ENCODE measurements at places on chromosomes 16 and 17.

DNA sequence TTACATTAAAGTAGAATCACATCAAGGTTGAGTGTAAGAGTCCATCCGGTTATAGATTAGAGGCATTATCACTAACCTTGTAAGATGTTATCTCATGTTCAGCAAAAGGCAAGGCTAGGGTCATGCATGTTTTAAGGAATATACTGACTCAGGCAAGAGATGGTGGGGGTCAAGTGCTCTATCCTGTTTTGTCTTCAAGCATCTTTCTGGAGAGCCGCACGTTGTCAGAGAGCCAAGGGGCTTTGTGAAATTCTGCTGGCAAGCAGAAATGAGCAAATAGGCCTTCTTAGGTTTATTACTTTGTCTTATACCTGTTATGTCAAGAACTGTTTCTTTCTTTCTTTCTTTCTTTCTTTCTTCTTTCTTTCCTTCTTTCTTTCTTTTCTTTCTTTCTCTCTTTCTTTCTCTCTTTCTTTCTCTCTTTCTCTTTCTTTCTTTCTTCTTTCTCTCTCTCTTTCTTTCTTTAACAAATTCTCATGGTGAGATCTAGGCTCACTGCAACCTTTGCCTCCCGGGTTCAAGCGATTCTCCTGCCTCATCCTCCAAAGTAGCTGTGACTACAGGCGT is 47.3 kb upstream of the IL34 start:
- DNase-seq: no peak

- no peak for DNase-seq
Measured at GRCh38 chr16:4637501-4638166, 13.0 kb downstream of the MGRN1 start.

DNA sequence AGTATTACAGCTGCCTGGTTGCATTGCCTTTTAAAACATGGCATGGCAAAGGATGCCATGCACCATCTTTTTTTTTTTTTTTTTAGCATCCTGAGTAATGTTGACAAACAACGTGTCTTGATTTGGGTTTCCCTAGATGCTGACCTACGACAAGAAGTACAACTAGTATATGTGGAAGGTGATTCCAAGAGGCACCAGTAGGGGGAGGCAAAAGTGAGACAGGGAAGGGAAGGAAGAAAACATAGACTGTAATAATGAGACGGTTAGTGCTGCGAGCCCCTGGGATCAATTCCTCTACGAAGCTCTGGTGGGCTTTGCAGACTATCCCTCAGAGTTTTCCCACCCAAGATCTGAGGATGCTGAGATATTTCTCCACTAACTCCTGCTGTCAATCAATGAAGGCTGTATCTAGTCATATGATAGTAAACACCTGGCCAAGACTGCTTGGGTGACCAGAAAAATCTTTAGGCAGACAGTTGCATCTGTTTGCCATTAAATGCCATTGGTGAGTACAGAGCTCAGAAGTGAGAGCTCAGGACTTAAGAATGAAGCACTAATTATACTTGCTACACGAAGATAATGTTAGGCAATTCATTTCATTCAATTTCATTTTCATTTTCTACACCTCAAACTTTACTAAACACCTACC is 458.6 kb upstream of the GOT2 start:
- DNase-seq: peak; percentile 49

GRCh38 chr17:42463976-42464400 is 5.3 kb downstream of the ATP6V0A1 start:
- DNase-seq: no peak

- no peak for DNase-seq
Measured at GRCh38 chr16:72437891-72438290, 265.9 kb upstream of the PMFBP1 start.

GRCh38 chr16:85250609-85251223 is 138.4 kb upstream of the CIBAR2 start:
- DNase-seq: no peak

DNA sequence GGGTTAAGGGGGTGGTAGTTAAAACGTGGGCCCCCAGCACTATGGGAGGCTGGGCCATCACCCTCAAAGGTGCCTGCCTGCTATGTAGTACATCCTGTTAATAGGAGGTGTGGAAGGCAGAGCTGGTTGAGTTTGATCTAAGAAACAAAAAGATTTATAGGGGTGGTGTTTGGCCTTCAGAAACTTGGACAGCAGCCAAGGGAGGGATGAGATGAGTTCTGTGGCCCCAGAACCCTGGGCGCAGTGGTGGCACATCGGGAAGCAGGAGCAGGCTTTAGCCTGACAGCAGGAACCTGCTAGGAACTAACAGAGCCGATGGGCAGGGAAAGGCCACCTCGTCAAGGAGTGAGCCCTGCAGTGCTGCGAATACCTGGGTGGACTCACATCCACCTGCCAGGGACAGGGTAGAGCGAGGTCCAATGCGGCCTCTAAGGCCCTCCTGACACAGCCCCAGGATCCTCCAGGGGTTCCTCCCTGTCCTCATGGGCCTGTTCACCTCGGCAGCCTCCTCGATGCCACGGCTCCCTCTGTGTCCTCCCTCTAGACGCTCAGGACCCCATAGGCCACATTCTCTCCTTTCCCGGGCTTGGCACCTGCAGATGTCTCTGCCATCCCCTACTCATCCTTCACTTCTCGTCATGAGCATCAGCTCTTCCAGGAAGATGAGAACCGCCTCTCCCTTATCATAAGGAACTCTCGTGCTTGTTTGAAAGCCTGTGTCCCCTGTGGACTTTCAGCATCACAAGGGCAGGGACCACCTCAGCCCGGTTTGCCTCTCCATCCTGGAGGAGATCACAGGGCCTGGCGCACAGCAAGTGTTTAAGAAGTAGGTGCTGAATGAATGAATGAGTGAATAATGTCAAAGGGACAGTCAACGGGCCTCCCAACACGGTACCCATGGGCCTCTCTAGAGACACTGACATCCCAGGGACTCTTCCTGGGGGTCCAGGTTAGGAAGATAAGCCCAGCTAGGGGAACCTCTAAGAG is 103.5 kb upstream of the TNRC6C start:
- DNase-seq: no peak

- DNase-seq: peak; percentile 47
Measured at GRCh38 chr17:50816771-50817751, 18.3 kb upstream of the WFIKKN2 start.

DNA sequence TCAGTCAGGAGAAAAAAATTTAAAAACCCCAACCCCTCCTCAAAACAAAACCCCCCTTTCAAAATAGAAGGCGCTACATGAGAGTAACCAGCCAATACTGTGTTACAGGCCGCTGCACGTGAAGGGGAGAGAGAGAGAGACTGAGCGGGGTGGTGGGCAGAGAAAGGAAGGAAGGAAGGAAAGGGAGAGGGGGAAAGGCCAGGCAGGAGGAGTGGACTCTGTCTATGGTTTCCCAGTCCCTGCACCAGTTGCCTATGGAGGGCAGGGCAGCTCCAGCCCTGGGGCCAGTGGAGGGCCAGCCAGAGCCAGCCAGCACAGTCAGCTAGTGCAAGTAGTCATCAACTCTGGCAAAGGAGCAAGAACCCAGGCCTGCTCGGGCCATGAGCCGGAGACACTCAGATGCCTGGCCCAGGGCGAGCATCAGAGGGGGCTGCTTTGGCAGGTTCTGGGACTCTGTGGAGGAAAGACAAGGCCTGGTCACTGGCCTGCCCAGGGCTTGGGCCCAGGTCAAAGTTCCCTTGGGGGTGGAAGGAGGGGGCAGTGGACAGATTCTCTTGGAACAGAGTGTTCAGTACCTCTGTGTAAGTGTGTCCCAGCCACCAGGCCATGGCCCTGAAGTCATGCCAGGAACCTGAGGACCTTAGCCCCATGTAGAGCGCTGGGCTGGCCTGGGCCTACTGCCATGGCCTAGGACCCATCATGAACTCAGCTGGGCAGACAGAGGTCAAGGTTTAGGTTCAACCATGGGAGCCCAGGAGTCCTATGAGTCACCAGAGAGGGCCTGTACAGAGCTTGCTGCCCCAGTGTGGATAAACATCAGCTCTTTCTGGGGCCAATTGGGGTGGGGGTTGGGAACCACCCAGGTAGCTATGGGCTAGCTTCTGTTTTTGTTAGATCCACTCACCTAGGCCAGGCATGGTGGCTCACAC is 7.3 kb upstream of the GFOD2 start:
- no peak for DNase-seq

- DNase-seq: no peak
Measured at GRCh38 chr16:82769845-82770244, 143.1 kb downstream of the CDH13 start.

GRCh38 chr16:57126411-57126810 is 34.0 kb downstream of the CPNE2 start:
- DNase-seq: no peak

- no peak for DNase-seq
Measured at GRCh38 chr17:73013301-73013700, 79.2 kb downstream of the SLC39A11 start.

DNA sequence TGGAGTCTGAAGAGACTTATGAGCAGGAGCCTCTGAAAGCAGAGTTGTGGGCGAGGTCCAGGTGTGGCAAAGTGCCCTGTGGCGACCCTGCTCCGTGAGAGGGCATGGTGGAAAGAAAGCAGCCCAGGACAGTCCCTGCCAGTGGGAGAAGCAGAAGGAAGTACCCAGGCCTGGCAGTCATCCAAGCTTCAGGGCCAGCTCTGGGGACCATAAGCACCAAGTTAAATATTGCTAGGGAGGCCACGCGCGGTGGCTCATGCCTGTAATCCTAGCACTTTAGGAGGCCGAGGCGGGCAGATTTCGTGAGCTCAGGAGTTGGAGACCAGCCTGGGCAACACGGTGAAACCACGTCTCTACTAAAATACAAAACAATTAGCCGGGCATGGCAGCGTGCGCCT is 4.9 kb upstream of the ASGR1 start:
- DNase-seq: peak; percentile 28

DNA sequence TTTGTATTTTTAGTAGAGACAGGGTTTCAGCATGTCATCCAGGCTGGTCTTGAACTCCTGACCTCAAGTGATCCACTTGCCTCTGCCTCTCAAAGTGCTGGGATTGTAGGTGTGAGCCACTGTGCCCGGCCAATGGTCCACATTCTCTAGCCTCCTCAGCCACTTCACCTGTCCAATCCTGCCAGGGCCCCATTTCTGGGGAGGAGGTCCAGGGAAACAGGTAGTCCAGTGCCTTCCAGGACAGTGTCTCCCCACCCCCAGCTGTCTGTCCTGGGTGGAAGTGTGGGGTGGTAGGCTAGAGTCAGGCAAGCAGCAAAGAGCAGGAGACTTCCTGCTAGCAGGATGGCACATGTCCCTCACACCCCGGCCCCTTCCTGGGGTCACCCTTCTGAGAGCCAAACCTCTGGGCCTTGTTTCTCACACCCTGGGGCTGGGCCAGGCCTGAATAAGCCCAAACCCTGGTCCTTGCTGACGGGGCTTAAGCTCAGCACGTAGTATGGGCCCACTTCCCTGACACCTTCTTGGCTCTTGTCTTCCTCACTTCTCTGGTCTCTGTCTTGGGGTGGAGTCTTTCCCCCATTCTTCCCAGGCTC is 5.0 kb downstream of the FHOD1 start:
- DNase-seq: no peak

- DNase-seq: no peak
Measured at GRCh38 chr16:54055191-54055590, 231.4 kb downstream of the IRX3 start.

- DNase-seq: no peak
Measured at GRCh38 chr16:64872101-64872500, 249.8 kb downstream of the CDH11 start.

- DNase-seq: no peak
Measured at GRCh38 chr17:69188064-69188463, 40.6 kb downstream of the ABCA10 start.

- no peak for DNase-seq
Measured at GRCh38 chr16:27625050-27625697, 75.2 kb downstream of the KATNIP start.

- no peak for DNase-seq
Measured at GRCh38 chr17:77853191-77853977, 105.1 kb upstream of the TNRC6C start.

DNA sequence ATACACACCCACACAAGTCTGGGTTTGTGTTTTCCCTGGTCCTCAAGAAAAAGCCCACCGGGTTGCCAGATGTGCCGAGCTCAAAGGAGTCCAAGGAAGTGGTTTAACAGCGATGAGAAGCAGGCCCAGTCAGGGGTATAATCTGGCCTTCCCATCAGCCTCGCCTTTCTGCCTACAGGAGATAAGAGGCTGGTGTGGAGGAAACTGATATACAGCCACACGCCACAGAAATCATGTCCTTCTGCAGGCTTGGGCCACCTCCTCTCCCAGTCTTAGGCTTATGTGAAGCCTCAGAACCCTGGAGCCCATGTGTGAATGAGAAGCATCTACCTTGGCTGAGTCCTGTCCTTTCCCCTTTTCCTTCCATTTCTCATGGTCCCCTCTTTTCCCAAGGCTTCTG is 43.6 kb upstream of the MMP2 start:
- DNase-seq: peak; percentile 38

GRCh38 chr17:19659366-19660177 is 11.0 kb downstream of the ALDH3A2 start:
- DNase-seq: no peak

DNA sequence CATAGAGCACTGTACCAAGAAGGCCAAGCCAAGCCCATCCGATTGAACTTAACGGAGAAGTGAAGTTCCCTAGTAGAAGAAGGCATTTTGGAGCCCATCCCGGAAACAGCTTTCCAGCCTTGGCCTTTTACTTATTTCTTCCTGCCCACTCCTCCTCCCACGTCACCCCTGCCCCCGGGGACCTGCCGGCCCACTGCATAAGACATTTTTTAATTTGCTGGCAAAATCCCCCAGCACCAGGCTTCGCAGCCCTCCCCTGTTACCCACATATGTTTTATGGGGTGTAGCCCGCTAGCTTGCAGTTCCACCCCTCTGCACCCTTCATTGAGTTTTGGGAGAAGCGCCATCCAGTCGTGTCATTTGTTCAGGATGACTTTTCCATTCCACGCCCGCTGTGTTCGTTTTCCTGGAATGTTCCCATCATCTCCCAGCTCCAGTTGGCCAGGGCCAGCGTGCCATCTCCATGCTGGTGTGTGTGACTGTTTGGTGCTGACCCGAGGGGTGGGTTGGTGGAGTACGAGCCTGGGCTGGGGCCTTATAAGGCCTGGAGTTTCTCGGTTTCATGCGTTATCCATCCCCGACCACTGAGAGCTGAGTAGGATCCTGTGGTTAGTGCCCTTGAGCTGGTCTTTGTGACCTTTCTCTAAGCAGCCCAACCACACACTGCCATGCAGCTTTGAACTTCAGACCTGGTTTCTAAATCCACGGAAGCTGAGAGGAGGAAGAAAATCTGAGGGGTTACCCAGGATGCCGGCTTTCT is 20.0 kb upstream of the TBX2 start:
- no peak for DNase-seq

Measured in KBM-7 (cell line).